SIG-M5 (cell line): ENCODE measurements at places on chromosomes 16 and 17.

- no peak for DNase-seq
These were observed 53.0 kb downstream of the N4BP1 start for GRCh38 chr16:48556913-48557351.

GRCh38 chr17:13157656-13158055 is 139.8 kb upstream of the ELAC2 start:
- no peak for DNase-seq

DNA sequence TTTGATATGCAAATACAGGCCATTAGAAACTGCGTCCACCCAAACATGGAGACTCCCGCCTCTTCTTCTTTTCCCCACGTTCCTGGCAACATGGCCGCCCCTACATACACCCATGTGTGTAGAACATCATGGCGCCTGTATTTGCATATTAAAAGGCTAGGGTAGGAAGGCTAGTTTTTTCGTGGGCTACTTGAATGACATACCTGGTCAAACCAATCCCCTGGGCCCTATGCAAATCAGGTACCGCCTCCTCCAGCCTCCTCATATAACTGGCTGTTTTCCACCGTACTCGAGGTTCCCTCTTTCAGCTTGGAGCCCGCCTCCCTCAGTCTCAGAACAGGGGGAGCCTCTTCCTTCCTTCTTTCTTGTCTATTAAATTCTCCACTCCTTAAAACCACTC is 840 bp upstream of the CD300LB start:
- DNase-seq = peak; percentile 98

DNA sequence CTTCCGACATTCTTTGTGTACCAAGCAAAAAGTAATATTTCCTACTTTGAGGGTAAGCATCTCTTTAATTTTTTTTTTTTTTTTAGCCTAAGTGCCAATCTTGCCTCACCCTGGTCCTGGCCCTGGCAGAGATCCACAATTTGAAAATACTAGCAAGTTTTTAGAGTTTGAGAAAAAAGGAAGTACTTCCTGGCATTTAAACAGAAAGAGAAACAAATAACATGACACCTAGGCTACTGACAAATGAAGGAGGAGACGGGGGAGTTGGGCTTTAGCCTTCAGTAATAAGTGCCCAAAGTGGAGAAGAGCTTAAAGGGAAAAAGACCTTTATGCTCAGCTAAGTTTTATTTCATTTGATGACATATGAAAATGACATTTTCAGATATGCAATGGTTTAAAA is 92.8 kb downstream of the HS3ST3A1 start:
- DNase-seq = no peak

- DNase-seq = no peak
These were observed 162.0 kb downstream of the CHD9 start for GRCh38 chr16:53216798-53217197.

DNA sequence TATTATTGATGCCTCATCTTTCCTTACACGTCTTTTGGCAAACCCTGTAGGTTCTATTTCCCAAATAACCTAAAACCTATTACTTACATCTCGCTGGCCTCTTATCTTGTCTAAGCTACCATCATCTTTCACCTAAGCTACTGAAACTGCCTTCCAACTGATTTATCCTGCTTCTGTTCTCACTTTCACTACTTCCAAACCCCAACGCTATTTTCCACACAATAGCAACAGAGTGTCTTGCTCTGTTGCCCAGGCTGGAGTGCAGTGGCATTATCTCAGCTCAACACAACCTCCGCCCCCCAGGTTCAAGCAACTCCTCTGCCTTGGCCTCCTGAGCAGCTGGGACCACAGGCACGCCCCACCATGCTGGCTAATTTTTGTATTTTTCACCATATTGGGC is 52.8 kb upstream of the INTS2 start:
- no peak for DNase-seq

- DNase-seq = no peak
These were observed 126.0 kb downstream of the KCNJ2 start for GRCh38 chr17:70295329-70295728.
